ENCODE measurements at places on chromosomes 2 and 18.
A peak's percentile ranks its signal among the peaks of the same experiment; 100 is the strongest.

DNA sequence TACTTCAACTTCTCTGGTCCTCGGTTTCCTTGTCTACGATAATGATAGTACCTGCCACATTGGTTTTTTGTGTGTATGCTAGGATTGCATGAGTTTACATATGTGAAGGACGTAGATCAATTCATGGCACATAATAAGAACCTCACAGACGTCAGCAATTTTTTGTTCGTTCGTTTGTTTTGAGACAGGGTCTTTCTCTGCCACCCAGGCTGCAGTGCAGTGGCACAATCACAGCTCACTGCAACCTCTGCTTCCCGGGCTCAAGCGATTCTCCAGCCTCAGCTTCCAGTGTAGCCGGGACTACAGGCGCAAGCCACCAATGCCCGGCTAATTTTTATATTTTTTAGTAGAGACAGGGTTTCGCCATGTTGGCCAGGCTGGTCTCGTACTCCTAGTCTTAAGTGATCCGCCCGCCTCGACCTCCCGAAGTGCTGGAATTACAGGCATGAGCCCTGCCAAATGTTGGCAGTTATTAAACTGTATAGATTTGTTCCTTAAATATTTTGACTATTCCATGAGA is 756 bp upstream of the SLC35F5 start:
- H3K4me3 ChIP-seq = peak overlapping the region; percentile 79
- peaks cover 8% of the 10 kb centered on the region for H3K36me3 ChIP-seq
- no peak for DNase-seq

DNA sequence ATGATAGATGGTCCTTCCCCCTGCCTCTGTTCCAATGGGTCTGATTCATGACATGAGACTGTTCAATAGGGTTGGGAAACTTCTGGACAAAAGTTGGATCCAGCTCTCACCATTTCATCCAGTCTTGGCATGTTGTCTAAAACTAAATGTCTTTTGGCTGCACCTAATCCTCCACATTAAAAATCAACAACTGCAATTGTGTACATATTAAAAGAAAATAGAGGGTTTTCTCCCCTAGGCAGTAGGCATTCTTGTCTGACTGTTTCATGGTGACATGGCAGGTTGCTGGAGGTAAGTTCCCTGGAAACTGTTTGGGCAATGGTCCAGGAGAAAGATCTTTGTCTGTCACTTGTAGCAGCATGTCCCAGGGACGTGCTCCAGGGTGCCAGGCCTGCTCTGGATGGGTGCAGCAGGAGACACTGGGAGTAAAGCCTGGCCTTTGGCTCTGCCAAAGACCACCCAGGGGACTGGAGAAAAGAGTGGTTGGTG is 135.8 kb downstream of the TCF4 start:
- no peak overlapping the region for H3K4me3 ChIP-seq
- DNase-seq = no peak
- H3K27me3 ChIP-seq = no peaks in the 10 kb centered on the region
- H3K4me1 ChIP-seq = no peaks in the 10 kb centered on the region
- H3K36me3 ChIP-seq = no peaks in the 10 kb centered on the region
- no peak overlapping the region for H3K27ac ChIP-seq

DNA sequence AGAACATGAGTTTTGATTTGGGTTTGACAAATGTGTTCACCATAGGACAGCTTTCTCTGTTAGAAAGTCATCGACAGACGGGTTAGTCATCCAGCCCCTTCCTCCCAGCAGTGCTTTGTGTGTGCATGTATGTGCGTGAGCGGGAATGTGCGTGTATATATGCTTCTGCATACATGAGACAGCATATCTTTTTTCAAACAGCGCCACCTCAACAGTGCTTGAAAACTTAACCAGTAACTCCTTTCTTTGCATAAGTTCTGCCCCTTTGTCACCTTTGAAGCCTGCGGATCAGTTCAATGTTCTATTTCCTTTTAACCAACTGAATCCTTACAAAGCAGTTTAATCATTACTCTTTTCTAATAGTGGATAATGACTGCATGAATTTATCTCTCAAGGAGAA is 351.4 kb downstream of the LPIN1 start:
- no peaks in the 10 kb centered on the region for H3K4me1 ChIP-seq
- H3K27me3 ChIP-seq = no peaks in the 10 kb centered on the region
- no peak for DNase-seq
- H3K4me3 ChIP-seq = no peak overlapping the region
- no peaks in the 10 kb centered on the region for H3K36me3 ChIP-seq
- H3K27ac ChIP-seq = no peak overlapping the region

DNA sequence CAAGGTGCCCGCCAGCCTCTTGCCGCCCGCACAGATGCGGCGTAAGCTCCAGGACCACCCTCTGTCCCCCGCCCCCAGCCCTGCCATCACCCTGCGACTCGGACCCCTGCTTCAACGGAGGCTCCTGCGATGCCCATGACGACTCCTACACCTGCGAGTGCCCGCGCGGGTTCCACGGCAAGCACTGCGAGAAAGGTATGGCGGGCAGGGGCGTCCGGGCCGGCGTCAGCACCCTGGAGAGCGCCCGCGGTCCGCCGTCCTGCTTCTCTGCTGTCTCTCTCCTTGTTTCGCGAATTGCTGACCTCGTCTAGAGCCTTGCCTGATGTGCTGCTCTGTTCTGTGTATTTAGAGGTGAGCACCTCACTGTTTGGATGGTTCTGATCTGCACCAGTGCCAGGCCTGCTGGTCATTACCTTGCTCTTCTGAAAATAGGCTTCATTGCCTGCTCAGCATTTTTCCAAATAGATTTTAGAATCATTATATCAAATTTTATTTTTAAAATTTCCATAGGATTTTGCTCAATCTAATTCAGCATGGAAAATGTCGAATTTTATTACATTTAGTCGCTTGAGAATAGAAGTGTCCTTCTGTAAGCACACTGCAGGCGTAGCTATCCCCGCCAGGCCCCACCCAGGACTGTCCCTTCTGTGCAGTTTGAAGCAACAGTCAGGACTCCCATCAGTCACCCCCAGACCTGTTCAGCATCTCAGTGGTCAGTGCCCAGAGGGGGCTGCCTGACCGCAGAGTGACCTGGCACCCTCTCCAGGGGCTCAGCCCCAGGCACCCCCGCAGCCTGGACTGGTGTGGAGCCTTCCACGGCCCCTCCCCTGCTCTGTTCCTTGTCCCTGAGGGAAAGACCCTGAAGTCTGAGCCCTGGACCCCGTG is 51.6 kb downstream of the SNED1 start:
- DNase-seq = no peak
- no peaks in the 10 kb centered on the region for H3K36me3 ChIP-seq
- no peaks in the 10 kb centered on the region for H3K4me1 ChIP-seq

DNA sequence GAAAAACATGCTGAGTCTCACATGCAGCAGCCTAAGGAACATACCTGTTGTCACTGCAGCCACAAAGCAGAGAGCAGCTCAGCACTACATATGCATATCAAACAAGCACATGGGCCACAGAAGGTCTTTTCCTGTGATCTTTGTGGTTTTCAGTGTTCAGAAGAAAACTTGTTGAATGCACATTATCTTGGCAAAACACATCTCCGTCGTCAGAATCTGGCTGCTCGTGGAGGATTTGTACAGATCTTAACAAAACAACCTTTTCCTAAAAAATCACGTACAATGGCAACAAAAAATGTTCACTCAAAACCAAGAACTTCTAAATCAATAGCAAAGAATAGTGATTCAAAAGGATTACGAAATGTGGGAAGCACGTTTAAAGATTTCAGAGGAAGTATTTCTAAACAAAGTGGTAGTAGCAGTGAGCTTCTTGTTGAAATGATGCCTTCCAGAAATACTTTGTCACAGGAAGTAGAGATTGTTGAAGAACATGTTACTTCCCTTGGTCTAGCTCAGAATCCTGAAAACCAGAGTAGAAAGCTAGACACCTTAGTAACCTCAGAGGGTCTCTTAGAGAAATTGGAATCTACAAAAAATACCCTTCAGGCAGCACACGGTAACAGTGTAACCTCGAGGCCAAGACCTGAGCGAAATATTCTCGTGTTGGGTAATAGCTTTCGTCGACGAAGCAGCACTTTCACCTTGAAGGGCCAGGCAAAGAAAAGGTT is 34.1 kb downstream of the ZNF407 start:
- H3K4me1 ChIP-seq = peaks cover 24% of the 10 kb centered on the region
- no peaks in the 10 kb centered on the region for H3K36me3 ChIP-seq
- peak; percentile 79 for DNase-seq

DNA sequence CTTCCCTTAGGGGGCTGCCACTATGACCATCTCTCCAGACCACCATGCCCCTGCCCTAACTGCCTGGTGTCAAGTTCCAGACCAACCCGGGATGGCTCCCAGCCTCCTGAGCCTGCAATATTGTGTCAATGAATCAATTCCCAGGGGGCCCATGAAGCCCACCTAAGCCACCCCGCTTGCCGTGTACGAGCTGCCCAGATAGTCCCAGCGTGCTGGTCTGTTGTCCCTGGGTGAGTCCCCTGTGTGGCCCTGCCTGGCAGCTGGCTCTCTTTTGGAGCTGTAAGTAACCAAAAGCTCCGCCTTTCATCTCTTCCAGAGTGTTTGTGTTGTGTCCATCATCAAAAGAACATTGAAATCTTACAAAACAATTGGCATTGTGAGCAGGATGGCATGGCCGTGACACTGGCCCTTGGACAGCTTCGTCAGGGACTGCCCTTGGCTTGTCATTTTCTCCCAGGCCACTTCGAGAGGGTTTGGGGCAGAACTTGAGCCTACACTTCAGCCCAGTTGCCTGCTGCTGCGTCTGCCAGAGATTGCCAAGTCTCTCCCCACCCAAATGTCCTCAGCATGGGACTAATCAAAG is 11.3 kb upstream of the MAL start:
- no peaks in the 10 kb centered on the region for H3K4me1 ChIP-seq
- no peaks in the 10 kb centered on the region for H3K36me3 ChIP-seq
- H3K27me3 ChIP-seq = no peaks in the 10 kb centered on the region
- no peak for DNase-seq
- no peak overlapping the region for H3K4me3 ChIP-seq
- no peak overlapping the region for H3K27ac ChIP-seq

GRCh38 chr2:54310311-54310710 is 54.3 kb upstream of the TSPYL6 start:
- DNase-seq = no peak
- no peak overlapping the region for H3K4me3 ChIP-seq
- H3K36me3 ChIP-seq = no peaks in the 10 kb centered on the region
- no peaks in the 10 kb centered on the region for H3K27me3 ChIP-seq

DNA sequence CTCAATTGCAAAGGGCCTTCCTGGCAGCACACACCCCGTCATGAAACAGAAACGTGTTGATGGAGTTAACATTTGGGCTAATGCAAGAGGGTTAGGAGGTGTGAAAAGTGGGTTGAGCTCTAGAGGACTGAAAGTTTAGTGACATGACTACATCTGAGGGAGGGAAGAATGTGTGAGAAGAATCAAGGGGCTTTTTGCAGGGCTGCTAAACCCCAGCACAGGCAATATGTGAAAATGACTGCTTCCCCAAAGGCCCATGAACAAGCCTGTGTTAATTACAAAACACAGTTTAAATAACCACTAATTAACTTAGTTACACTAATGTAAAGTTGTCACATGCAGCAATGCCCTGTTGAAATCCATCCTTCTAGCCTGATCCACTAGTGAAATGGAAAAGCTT is 63.4 kb upstream of the PEX13 start:
- H3K4me1 ChIP-seq = peaks cover 11% of the 10 kb centered on the region
- no peaks in the 10 kb centered on the region for H3K36me3 ChIP-seq
- DNase-seq = no peak
- no peaks in the 10 kb centered on the region for H3K27me3 ChIP-seq
- no peak overlapping the region for H3K27ac ChIP-seq

- DNase-seq = no peak
- H3K27me3 ChIP-seq = no peaks in the 10 kb centered on the region
- peaks cover 24% of the 10 kb centered on the region for H3K4me1 ChIP-seq
Observed at GRCh38 chr2:48415836-48416515, 114.0 kb upstream of the STON1 start.

GRCh38 chr2:42073739-42074503 is 26.1 kb downstream of the PKDCC start:
- H3K27ac ChIP-seq = no peak overlapping the region
- no peaks in the 10 kb centered on the region for H3K4me1 ChIP-seq
- no peaks in the 10 kb centered on the region for H3K27me3 ChIP-seq
- no peak for DNase-seq
- no peak overlapping the region for H3K4me3 ChIP-seq

GRCh38 chr2:191462370-191462769 is 215.6 kb upstream of the NABP1 start:
- no peak overlapping the region for H3K27ac ChIP-seq
- no peak for DNase-seq
- H3K27me3 ChIP-seq = no peaks in the 10 kb centered on the region
- no peaks in the 10 kb centered on the region for H3K4me1 ChIP-seq

DNA sequence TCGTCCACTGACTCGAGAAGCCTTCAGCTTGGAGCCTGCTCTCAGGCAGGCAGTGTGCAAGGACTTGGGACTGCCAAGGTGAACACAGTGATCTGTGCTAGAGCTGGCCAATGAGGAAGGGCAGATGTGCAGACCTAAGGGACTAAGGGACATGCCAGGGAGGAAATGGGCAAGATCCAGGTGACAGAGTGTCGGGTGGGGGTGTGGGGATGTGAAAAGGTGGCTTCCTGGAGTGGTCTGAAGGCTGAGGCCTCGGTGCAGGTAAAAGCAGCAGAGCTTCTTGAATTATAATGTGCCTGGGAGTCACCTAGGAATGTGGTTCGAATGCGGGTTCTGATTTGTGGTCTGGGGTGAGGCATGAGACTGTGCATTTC is 42.0 kb downstream of the STEAP3 start:
- no peak overlapping the region for H3K4me3 ChIP-seq
- H3K36me3 ChIP-seq = no peaks in the 10 kb centered on the region
- DNase-seq = no peak

All from naive thymus-derived CD4-positive, alpha-beta T cell (primary cell).